Stimulated activated CD8-positive, alpha-beta memory T cell treated with anti-CD3 and anti-CD28 coated beads, Interleukin-12 subunit alpha, Interleukin-12 subunit beta, amount 100 ng/mL, for 4 hours (primary cell): ENCODE measurements at places on chromosomes 7 and 10.

- DNase-seq = peak; percentile 17
Observed at GRCh38 chr7:74606101-74606908, 51.2 kb upstream of the GTF2I start.

DNA sequence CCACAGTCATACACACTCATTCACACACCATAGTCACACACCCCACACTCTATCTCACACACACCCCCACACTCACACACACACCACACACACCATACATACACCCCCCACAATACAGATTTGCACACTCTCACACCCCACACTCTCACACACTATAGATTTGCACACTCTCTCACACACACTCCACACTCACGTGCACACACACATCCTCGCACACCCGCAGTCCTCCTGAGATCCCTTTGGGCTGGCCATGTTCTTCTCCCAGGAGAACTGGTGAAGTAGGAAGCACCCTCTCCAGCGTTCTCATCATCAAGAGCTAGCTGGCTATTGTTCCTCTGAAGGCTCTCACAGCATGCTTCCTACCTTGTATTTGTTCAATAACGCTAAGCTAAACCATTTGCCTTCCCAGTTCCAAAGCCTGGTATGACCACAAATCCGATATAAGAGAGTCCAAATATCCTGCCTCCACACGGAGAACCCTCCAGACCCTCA lies 86.2 kb downstream of the HECW1 start:
- DNase-seq = no peak

GRCh38 chr10:55631071-55631654 lies 729.9 kb downstream of the ZWINT start:
- DNase-seq = no peak

DNA sequence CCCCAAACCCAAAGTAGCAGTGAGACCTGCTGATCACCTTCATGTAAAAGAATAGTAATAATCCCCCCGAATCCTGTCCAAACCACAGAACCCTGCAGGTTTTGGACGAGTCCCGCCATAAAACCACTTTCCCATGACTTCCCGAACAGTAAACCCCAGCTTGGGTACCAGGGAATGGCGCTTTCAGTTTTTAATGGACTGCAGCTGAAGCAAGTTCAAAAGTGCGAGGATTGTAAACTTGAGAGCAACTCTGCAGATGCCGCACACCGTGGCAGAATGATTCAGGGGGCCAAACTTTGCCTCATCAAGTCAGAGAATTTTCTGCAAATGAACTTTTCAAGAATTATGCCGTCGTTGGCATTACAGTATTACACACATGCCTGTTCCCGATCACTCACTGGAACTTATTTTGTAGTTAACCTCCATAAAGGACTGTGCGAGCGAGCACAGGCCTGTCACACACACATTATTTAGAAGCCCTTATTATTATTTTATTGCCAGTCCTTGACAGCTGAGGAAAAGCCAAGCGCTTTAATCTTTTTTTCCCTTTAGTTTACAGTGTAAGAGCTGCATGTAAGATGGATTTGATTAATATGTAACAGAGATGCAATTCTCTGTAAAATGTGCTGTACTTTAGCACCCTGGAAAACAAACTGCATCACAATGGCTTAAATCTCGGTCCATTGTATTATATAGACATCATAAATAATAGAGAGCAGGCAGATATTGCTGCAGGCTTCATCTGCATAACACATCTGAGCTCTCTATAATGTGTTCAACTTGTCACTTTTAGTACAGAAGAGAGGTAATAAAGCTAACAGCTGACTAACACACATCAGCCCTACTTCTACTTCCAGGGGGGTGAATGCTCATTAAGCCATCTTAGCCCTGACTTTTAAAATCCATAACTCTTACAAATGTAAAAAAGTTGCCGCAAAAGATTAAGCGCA lies 493.5 kb upstream of the GALNT17 start:
- no peak for DNase-seq

DNA sequence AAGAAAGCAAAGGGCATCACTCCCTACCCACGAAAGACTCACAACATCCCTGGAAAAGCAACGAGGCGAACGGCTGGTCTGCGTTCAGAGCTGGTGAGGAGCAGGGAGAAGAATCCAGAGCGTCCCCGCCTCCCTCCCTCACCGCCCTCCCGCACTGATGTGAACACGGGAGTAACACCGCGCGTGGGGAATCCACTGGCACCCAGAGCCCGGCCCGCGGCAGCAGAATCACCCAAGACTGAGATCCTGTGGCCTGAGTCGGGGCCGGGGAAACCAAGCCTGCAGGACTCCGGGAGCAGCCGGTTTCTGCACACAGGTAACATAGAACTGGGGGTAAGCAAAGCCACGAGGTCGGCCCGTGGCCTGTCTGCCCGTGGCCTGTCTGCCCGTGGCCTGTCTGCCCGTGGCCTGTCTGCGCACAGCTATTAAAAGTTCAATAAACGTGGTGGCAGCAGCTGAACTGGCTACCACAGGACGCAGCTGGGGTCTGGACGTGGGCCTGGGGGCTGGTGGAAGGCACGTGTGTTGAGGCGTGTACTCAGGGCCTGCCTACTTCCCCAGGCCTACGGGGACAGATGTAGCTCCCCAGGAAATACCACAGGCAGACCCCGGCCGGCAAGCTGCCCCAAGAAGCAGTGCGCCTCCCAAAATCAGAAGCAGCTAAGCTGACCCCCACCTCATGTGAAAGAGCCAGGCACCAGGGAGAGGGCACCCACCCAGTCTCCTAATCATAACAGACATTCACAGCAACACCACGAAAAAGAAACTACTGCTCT lies 23.0 kb downstream of the DIP2C start:
- no peak for DNase-seq

DNA sequence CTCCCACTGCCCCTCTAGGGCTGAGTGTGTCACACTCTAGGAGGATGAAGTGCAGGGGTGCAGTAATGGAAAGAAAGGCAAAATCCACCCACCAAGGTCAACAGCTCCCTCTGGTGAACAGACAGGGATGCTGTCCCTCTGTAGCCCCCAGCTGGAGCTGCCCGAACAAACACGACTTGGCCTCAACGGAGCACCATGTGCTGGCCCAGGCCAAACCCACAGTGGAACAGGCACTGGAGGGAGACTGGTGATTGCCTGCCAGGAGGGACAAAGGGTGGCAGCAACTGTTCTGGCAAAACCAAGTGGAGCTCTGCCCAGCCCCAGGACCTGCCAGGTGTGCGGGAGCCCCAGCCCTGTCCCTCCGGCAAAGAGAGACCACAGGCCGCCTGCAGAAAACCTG lies 20.7 kb downstream of the PDIA4 start:
- no peak for DNase-seq

DNA sequence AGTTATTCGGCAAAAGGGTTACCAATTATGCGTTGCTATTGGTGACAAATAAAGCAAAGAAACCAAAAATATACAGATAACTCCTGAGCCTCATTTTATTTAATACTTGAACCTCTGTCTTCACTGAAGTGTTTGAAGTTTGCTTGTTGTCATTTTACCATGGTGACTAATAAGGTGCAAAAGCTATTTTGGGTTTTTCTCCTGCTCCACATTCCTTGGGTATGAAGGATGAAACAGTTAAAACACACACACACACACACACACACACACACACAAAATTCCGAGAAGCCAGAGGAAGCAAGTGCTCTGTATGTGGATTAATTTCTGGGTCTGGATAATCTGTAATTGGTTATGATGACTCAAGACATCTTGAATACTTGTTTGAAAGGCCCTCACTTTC lies 246.5 kb downstream of the COBL start:
- no peak for DNase-seq

- DNase-seq = peak; percentile 54
Observed at GRCh38 chr7:151008511-151009323, 15.6 kb downstream of the ATG9B start.

- DNase-seq = no peak
Observed at GRCh38 chr10:114038819-114039218, 4.8 kb upstream of the ADRB1 start.
